ENCODE measurements at places on chromosomes 2 and 18. TPM values are rescaled to one million over a fixed set of nuclear protein-coding genes. Genes with fewer than 3 reads are reported as not detected.
A peak's percentile ranks its signal among the peaks of the same experiment; 100 is the strongest.

DNA sequence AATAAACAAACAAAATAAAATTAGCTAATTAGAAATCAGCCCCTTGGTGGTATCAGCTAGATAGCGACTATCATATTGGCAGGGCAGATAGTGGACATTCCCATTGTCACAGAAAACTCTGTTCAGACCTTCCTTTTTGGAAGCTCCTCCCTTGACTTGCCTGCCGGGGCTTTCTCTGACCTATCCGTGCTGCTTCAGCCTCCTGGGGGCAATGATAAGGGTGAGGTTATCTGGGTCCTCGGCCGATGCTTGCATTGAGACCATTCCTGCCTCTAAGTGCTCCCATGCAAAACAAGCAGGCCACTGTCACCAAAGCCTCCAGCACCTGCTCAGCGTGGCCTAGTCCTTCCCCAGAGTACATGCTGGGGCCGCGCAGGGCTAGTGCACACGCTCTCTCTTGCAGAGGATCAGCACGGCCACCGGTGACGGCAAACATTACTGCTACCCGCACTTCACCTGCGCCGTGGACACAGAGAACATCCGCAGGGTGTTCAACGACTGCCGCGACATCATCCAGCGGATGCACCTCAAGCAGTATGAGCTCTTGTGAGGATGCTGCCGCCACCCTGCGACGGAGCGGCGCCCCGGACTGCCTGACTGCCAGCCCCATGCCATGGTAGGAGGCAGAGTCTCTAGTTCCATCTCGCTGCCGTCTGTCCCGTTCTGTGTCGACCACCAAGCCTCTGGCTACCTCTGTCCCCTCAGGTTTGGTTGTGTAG is 27.4 kb downstream of the MPPE1 start:
- DNase-seq: no peak

The EVA1A gene
- total RNA-seq: not detected

DNA sequence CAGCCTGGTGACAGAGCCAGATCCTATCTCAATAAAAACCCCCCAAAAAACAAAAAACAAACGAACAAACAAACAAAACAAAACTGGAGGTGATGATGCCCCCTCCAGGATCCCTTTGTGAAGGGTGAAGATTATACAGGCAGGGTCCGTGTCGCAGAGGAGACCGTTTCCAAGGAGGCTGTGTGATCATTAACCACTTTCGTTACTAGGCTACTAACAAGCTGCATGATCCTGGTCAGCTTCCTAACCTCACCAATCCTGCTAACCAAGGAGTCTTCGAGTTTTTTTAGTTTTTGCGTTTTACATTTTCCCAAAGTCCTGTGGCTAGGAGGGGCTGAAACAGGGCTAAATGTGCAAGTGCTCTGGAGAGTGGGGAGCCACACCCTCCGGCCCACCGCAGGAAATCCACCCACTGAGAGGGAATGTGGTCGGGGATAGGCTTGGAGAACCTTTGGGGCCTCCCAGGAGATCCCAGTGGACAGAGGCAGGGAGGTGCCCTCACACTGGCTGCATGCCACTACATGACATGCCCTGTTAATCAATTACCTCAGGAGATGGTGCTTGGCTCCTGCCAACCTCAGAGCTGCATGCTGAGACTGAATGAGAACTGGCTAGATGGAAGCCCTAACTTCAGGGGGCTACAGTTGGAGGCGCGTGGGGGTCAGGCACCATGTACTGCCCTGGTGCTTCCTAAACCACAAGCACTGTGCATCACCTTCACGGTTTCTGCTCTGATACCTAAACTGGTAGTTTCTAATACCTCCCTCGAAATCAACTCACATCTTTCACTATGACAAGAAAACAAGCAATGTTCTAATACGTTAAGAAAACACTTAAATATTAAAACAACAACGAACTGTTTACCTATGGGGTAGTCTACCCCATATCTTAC is 67.5 kb upstream of the RGPD5 start:
- peak; percentile 7 for DNase-seq

- DNase-seq: no peak
Measured at GRCh38 chr18:71808616-71809015, 735.5 kb downstream of the CBLN2 start.

DNA sequence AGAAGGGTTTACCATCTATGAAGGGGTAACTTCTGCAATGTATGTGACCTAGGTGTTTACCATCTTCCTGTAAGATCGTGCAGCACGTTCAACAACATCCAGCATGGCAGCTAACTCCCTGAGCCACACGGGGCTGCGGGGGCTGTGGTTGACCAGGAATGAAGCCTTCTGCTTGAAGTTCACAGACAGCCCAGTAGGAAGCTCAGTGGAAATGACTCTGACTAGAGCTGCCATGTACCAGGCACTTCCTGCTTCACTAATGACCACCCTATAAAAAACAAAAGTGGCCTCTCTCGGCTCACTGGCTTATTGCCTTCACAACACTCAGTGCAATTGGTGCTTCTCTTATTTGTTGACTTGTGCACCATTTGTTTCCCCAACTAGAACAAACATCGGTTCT is 99.7 kb upstream of the SMAD7 start:
- DNase-seq: no peak

The CNTNAP5 gene
- total RNA-seq: 72.4 TPM

The XRCC5 gene
- 137 TPM for total RNA-seq

GRCh38 chr2:64128943-64129391 is 15.3 kb downstream of the PELI1 start:
- DNase-seq: no peak

DNA sequence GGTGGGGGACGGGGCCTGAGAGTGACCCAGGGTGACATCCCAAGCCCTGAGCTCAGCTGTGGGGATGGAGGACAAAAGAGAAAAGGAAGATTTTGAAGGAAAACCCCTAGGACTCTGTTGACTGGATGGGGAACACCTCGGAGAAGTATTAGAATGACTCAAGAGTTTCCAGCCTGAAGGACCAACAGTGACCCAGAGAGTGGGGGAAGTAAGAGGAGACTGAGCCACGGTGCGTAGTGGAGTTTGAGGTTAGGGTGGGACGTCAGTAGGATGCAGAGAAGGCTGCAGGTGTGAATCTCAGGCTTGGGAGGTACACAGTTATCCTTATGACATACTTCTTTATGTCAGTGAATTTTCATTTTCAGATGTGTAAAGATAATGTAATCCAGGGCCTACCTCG is 119.5 kb downstream of the NCK2 start:
- no peak for DNase-seq

DNA sequence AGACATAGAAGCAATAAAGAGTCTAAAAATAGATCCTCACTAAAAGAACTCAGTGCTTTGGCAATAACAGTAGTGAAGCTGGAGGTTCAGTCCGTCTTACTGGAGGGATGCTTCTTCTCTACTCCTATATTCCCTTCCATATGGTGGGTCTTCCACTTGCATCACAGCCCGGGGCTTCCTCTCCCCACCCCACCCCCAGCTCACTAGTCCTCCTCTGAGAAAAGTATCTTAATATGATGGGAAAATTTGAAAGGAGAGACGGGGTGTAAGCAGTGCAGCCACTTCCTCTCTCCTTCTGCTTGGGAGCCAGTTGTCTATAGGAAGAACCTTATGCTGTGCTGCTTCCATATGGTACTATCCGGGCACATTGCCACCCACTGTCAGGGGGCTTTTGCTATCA is 57.2 kb upstream of the SPOPL start:
- DNase-seq: no peak

The RAX gene
- not detected for total RNA-seq

DNA sequence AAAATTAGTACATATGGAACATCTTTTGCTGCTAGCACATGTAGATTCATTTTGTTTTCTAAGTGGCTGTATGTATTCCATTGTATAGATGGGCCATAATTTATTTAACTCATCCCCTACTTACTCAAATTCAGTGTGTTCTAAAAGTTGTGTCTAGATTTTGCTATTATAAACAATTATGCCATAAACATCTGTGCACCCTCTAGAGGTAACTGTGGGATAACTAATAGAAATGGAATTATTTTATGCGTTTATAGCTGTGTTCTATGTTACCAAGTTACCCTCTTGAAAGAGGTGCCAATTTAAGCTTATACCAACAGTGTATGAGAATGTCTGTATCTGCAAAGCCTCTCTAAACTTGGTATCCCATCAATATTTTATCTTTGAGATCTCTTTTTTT is 100.4 kb downstream of the MMADHC start:
- no peak for DNase-seq

DNA sequence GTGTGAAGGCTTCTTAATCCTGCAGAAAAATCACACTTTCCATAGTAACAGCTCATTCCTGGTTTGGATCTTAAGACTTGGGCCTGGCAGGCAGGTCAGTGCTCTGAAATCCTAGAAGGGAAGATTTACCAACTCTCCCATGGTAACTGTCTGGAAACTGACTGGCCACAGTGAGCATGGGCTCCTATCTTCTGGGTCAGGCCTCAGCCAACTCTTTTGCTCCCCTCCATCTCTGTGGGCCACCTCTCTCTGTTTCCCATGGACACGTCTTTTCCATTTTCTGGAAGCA is 86.7 kb downstream of the ACAA2 start:
- no peak for DNase-seq

DNA sequence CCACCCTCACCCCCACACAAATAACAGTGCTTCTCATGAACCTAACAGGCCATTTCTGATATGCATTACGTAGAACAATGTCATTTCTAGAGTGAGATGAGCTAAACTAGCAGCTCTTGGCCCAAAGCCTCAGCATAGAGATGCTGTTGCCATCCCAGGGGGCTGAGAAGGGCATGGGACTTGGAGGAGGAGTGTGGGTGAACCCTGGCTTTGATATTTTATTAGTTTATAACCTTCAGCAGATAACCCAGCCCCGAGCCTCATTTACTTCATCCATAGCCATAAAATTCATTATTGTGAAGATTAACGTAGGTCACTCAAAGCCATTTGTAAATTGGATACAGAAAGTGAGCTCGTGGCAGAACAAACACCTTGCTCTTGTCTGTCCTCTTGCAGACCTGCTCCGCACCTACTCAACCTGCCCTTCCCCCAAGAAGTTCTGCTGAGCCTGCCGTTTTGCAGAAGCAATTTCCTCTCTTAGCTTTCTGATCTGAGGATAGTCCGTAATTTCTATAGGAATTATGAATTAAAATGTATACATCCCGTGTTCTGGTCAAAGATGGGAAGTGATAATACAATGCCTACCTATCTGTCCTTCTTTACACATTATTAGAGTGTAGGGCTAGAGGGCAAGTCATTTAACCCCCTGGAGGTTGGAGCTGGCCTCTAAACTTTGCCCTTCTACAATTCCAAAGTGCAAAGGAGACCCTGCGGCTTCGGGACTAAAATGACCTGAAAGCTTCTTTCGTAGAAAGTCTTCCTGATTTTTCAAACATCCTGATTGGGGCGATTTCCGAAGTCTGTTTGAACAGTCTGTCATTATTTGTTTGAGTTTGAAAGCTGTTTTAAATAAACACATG is 187.4 kb downstream of the BCL2 start:
- no peak for DNase-seq

DNA sequence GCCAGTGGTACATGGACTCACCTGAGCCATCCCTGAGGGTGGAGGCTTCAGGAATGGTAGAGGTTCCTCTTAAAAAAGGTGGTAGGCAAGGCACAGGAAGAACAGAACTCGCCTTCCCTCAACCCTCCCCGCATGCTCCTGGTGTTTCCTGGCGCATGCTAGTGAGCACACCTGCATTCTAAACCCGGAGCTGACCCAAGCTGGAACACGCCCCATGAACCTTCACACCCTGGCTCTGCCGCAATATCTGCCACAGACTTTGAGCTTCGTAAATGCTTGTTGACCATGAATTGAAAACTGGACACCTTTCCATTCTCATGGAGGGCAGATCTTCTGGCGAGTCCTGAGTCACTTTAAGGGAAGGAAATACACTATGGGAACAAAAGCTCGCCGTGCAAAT is 601.3 kb upstream of the RAB6C start:
- DNase-seq: no peak

DNA sequence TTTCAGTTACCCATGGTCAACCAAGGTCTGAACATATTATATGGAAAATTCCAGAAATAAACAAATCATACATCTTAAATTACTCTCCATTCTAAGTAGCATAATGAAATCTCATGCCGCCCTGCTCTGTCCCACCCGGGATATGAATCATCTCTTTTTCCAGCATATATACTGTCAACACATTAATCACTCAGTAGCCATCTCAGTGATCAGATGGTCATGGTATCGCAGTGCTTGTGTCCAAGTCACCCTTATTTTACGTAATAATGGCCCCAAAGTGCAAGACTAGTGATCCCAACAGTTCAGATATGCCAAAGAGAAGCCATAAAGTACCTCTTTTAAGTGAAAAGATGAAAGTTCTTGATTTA is 43.8 kb downstream of the OSBPL6 start:
- no peak for DNase-seq

The RGPD4 gene
- total RNA-seq: 0.38 TPM

The RTP5 gene
- total RNA-seq: 7.6 TPM

DNA sequence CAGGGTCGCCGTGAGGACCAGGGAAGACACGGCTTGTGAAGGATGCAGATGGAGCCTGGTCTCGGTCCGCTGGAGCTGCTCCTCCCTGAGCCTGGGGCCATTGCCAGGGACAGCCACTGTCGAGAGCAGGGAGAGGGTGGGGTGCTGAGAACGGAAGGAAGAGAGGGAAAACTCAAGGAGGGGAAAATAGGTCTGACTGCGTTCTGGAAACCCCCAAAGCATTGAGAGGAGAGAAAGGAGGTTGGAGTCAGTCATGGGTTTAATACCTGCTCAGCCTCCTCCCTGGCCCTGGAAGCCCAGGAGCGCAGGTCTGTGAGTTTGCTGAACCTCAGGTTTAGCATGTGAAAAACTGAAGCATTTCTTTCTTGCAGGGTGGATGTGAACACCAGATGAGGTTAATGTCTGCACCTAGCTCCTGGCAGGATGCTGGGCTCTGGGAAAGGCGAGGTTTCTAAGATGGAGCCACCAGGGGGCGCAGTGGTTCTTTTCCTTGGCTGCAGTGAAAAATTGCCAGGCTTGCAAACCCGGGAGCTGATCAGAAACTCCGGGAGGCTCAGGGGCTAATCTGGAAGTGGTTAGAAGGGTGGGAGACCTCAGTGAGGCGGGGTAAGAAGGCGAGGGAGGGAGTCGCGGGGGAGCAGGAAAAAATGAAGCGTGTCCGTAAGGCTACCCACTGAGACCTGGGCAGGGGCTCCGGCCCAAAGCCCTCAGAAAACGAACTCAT is 33.6 kb upstream of the RNF149 start:
- peak; percentile 86 for DNase-seq

- no peak for DNase-seq
Measured at GRCh38 chr2:68374184-68374583, 9.1 kb downstream of the PLEK start.

GRCh38 chr2:149329489-149330126 is 779 bp upstream of the LYPD6 start:
- peak; percentile 7 for DNase-seq

DNA sequence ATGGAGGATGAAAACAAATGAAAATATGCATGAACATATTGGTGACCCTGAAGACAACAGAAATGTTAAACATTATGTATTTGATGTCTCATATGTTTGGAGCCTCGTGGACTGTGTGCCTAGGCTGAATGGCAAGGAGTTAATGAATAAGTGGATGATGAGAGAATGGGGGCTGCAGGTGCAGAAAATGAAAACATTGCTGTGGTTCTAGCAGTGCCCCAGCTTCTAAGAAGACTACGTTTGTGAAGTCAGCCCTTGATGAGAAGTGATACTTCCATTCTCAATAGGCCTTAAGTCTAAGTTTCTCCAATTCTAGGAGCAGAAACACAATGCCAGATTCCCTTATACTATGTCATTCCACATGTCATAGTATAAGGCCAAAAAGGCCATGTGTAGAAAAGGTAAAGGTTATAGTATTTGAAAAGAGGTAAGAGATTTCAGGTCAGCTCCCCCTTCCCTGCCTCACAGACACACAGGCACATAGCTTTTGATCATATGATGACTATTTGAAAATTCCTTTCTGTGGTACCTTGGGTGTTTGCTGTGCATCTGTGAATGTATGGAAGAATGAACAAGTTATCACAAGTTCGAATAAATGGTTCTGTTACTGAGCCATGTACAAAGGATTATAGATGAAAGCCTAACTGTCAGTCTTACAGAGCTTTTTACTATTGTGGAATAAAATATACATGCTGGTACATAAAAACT is 280.8 kb downstream of the SETBP1 start:
- DNase-seq: no peak
